ENCODE measurements at places on chromosomes 3 and 15. TPM values are rescaled to one million over a fixed set of nuclear protein-coding genes. Genes with fewer than 3 reads are reported as not detected.

The ZNF501 gene
- total RNA-seq: 4.7 TPM

The EPHB1 gene
- 0.36 TPM for total RNA-seq

- H3K4me1 ChIP-seq: no peaks in the 10 kb centered on the region
- H3K4me3 ChIP-seq: no peak overlapping the region
- DNase-seq: no peak
- no peaks in the 10 kb centered on the region for H3K36me3 ChIP-seq
These were observed 202.6 kb upstream of the ATP10A start for GRCh38 chr15:26065723-26066122.

DNA sequence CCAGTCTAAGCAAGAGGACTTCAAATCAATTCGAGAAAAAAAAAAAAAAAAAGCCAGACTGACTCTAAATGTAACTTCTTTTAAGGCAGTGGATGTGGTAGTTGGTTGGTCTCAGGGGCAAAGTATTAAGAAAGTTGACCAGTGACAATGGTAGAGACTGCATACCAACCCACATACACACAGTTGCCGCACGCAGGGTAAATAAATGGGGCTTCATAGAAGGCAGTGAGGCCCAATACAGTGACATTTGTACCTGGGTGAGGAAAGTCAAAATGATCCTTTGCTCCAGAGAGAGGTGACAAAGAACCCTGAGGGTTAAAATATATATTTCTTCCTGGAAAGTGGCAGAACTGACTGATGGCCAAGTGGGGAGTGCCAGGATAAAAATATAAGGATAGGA, 100.8 kb upstream of the MEX3B start:
- H3K36me3 ChIP-seq: peaks cover 5% of the 10 kb centered on the region
- H3K27me3 ChIP-seq: no peaks in the 10 kb centered on the region
- no peak overlapping the region for H3K4me3 ChIP-seq
- peaks cover 3% of the 10 kb centered on the region for H3K4me1 ChIP-seq
- DNase-seq: no peak
- H3K27ac ChIP-seq: no peak overlapping the region

GRCh38 chr15:83582381-83582780, 71.5 kb upstream of the ADAMTSL3 start:
- H3K4me3 ChIP-seq: no peak overlapping the region
- H3K4me1 ChIP-seq: no peaks in the 10 kb centered on the region
- H3K27me3 ChIP-seq: no peaks in the 10 kb centered on the region
- no peaks in the 10 kb centered on the region for H3K36me3 ChIP-seq
- no peak overlapping the region for H3K27ac ChIP-seq
- DNase-seq: peak; percentile 7

GRCh38 chr15:101579631-101580163, 72.5 kb downstream of the TM2D3 start:
- no peaks in the 10 kb centered on the region for H3K4me1 ChIP-seq
- H3K36me3 ChIP-seq: no peaks in the 10 kb centered on the region
- H3K27me3 ChIP-seq: peaks cover 4% of the 10 kb centered on the region
- DNase-seq: peak; percentile 26
- H3K4me3 ChIP-seq: no peak overlapping the region

- peaks cover 8% of the 10 kb centered on the region for H3K4me1 ChIP-seq
- H3K27me3 ChIP-seq: no peaks in the 10 kb centered on the region
- peaks cover 43% of the 10 kb centered on the region for H3K36me3 ChIP-seq
These were observed 1.4 kb downstream of the CDAN1 start for GRCh38 chr15:42735382-42736165.

GRCh38 chr3:120192159-120192558, 92.9 kb downstream of the GPR156 start:
- H3K36me3 ChIP-seq: no peaks in the 10 kb centered on the region
- peak; percentile 61 for DNase-seq
- H3K4me1 ChIP-seq: peaks cover 8% of the 10 kb centered on the region
- H3K27ac ChIP-seq: no peak overlapping the region

GRCh38 chr3:177177749-177178221, 19.5 kb downstream of the TBL1XR1 start:
- DNase-seq: no peak
- peaks cover 2% of the 10 kb centered on the region for H3K4me1 ChIP-seq
- H3K4me3 ChIP-seq: no peak overlapping the region

Measured in IMR-90 (cell line).